MCF 10A (cell line): ENCODE measurements at places on chromosomes 16 and 17. TPM values are rescaled to one million over a fixed set of nuclear protein-coding genes. Genes with fewer than 3 reads are reported as not detected.

Gene SAMD14
- total RNA-seq = 0.09 TPM in 1 of 2 replicates, not detected in the other

Gene TBX21
- total RNA-seq = not detected in 2 replicates

Gene FBXO39
- 1.4 and 1.7 TPM in 2 replicates for total RNA-seq

Gene FA2H
- not detected in 2 replicates for total RNA-seq

Gene FAM234A
- 61.2 and 67.3 TPM in 2 replicates for total RNA-seq

Gene STX1B
- 0.42 and 0.91 TPM in 2 replicates for total RNA-seq

Gene SLC13A5
- not detected in 2 replicates for total RNA-seq

Gene MMP28
- 22.3 and 27.4 TPM in 2 replicates for total RNA-seq

Gene SNAI3
- total RNA-seq = not detected in 2 replicates

Gene CLEC3A
- not detected in 2 replicates for total RNA-seq

Gene CDRT15L2
- not detected in 2 replicates for total RNA-seq

Gene STAC2
- 0.47 and 1.2 TPM in 2 replicates for total RNA-seq

Gene SLC9A5
- 0.40 and 1.4 TPM in 2 replicates for total RNA-seq

Gene GAST
- total RNA-seq = not detected in 2 replicates

Gene PTX4
- total RNA-seq = not detected in 2 replicates

Gene ELAC2
- total RNA-seq = 67.1 and 67.4 TPM in 2 replicates

Gene C17orf75
- 11.5 and 18.1 TPM in 2 replicates for total RNA-seq

Gene ZSWIM7
- 44.1 and 63.3 TPM in 2 replicates for total RNA-seq

Gene CACNG3
- not detected in 2 replicates for total RNA-seq

Gene ITGA2B
- 0.12 and 0.52 TPM in 2 replicates for total RNA-seq

Gene TNFRSF12A
- 436 and 641 TPM in 2 replicates for total RNA-seq

Gene SEPTIN1
- 1.3 and 1.7 TPM in 2 replicates for total RNA-seq

Gene TUBD1
- 4.4 and 5.2 TPM in 2 replicates for total RNA-seq

Gene KRTAP3-2
- total RNA-seq = not detected in 2 replicates

Gene FTO
- 55.0 and 67.7 TPM in 2 replicates for total RNA-seq

Gene NLRP1
- total RNA-seq = 29.0 and 33.5 TPM in 2 replicates

Gene CDH1
- 37.6 and 37.7 TPM in 2 replicates for total RNA-seq

Gene HOXB4
- total RNA-seq = 0.21 and 0.44 TPM in 2 replicates

Gene RPRML
- total RNA-seq = not detected in 2 replicates

Gene SLC7A6OS
- total RNA-seq = 19.4 and 20.4 TPM in 2 replicates

Gene DNAAF8
- total RNA-seq = 0.56 and 1.6 TPM in 2 replicates

Gene KCNH4
- not detected in 2 replicates for total RNA-seq

Gene STH
- total RNA-seq = not detected in 2 replicates
